Hepatocyte (in vitro differentiated cells): ENCODE measurements at places on chromosomes 13 and 19. TPM values are rescaled to one million over a fixed set of nuclear protein-coding genes. Genes with fewer than 3 reads are reported as not detected.

GRCh38 chr19:39430675-39431593 is 4.8 kb downstream of the RPS16 start:
- DNase-seq: peak; percentile 66
- H3K4me1 ChIP-seq: peaks cover 32% of the 10 kb centered on the region
- peak overlapping the region; percentile 92 for H3K27ac ChIP-seq
- no peaks in the 10 kb centered on the region for H3K27me3 ChIP-seq
- H3K36me3 ChIP-seq: peaks cover 5% of the 10 kb centered on the region
- no peak overlapping the region for H3K4me3 ChIP-seq

- no peaks in the 10 kb centered on the region for H3K4me1 ChIP-seq
- H3K27me3 ChIP-seq: peaks cover 4% of the 10 kb centered on the region
- no peaks in the 10 kb centered on the region for H3K36me3 ChIP-seq
- no peak for DNase-seq
- H3K4me3 ChIP-seq: no peak overlapping the region
These were observed 127.2 kb upstream of the SOX1 start for GRCh38 chr13:111939666-111940278.

GRCh38 chr13:75850916-75851315 is 214.8 kb downstream of the LMO7 start:
- no peaks in the 10 kb centered on the region for H3K27me3 ChIP-seq
- H3K4me3 ChIP-seq: no peak overlapping the region
- H3K27ac ChIP-seq: no peak overlapping the region
- no peaks in the 10 kb centered on the region for H3K4me1 ChIP-seq
- DNase-seq: no peak

- DNase-seq: peak; percentile 25
- no peaks in the 10 kb centered on the region for H3K36me3 ChIP-seq
- no peaks in the 10 kb centered on the region for H3K27me3 ChIP-seq
These were observed 38.4 kb downstream of the PIBF1 start for GRCh38 chr13:72820156-72820897.

- peak; percentile 73 for DNase-seq
- peaks cover 25% of the 10 kb centered on the region for H3K4me1 ChIP-seq
- no peak overlapping the region for H3K4me3 ChIP-seq
- no peaks in the 10 kb centered on the region for H3K27me3 ChIP-seq
- no peaks in the 10 kb centered on the region for H3K36me3 ChIP-seq
These were observed 51.6 kb upstream of the UBL3 start for GRCh38 chr13:29901710-29902631.

GRCh38 chr13:53885997-53886396 is 857.4 kb downstream of the OLFM4 start:
- no peaks in the 10 kb centered on the region for H3K4me1 ChIP-seq
- no peaks in the 10 kb centered on the region for H3K36me3 ChIP-seq
- H3K4me3 ChIP-seq: no peak overlapping the region
- H3K27ac ChIP-seq: no peak overlapping the region

DNA sequence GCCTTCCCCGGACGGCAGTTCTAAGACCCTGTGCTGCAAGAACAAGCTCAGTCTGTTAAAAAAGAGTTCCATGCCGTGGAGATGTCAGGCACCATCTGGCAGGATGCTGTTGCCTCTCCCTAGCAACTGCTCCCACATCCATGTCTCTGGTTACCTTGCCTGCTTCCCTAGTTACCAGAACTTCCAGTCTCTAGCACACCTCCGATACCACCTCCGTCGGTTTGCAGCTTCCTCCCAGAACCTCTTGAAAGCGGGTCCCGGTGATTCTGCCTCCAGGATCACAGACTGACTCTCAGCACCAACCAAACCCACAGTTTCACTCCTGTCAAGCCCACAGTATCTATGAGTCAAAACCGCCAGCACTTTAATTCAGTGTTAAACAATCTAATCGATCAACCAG is 55.4 kb downstream of the KCTD12 start:
- no peak overlapping the region for H3K4me3 ChIP-seq
- H3K36me3 ChIP-seq: no peaks in the 10 kb centered on the region
- no peaks in the 10 kb centered on the region for H3K27me3 ChIP-seq
- H3K27ac ChIP-seq: no peak overlapping the region

- H3K36me3 ChIP-seq: no peaks in the 10 kb centered on the region
- DNase-seq: peak; percentile 81
- H3K4me1 ChIP-seq: peaks cover 25% of the 10 kb centered on the region
- H3K27ac ChIP-seq: peak overlapping the region; percentile 76
- no peaks in the 10 kb centered on the region for H3K27me3 ChIP-seq
- H3K4me3 ChIP-seq: no peak overlapping the region
These were observed 33.2 kb upstream of the MEDAG start for GRCh38 chr13:30872685-30873461.

DNA sequence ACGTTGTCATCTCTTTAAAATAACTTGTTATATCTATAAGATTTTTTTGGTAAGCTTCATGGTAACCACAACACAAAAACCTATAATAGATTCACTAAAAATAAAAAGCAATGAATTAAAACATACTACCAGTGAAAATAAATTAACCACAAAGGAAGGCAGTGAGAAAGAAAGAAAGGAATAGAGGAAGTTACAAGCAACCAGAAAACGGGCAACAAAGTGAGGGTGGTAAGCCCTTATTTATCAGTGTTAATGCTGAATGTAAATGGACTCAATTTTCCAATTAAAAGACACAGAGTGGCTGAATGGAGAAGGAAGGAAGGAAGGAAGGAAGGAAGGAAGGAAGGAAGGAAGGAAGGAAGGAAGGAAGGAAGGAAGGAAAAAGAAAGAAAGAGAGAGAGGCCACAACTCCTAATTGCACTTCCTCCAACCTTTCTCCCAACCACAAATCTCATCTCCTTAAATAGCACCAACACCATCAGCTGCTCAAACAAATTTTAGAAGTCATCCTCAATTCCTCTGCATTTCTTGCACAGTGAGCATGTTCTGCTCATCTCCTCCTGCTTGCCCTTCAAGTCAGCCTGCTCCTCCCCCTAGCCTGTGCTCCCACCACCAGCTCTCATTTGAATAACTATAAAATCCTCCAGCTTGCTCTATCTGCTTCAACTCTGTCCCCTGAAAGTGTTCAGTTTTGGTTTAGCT is 48.6 kb downstream of the CCNA1 start:
- no peaks in the 10 kb centered on the region for H3K36me3 ChIP-seq
- no peak overlapping the region for H3K27ac ChIP-seq
- no peak for DNase-seq
- no peaks in the 10 kb centered on the region for H3K27me3 ChIP-seq

GRCh38 chr19:36128392-36128736 is 11.5 kb upstream of the CAPNS1 start:
- peak overlapping the region; percentile 22 for H3K4me3 ChIP-seq
- DNase-seq: peak; percentile 44
- no peaks in the 10 kb centered on the region for H3K27me3 ChIP-seq
- peaks cover 7% of the 10 kb centered on the region for H3K4me1 ChIP-seq
- peak overlapping the region; percentile 94 for H3K27ac ChIP-seq

DNA sequence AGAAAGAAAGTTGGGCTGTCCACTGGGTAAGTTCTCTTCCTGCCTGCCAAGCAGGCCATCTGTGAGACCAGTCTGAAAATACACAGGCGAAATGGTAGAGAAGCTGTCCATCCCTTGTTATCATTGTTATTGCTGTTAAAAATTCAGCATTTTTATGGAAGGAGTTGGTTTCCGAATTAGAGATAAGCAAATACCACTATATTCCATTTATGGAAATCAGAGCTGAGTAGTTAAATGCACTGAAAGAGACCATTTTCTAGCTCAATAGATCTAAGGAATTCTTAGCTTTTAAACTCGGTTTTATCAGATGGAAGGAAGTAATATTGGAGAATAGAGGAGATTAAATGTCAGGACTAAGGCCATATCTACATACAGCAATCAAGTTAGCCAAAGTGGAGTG is 40.7 kb downstream of the MZT1 start:
- H3K36me3 ChIP-seq: no peaks in the 10 kb centered on the region
- H3K27me3 ChIP-seq: no peaks in the 10 kb centered on the region
- no peak overlapping the region for H3K27ac ChIP-seq
- no peak for DNase-seq

- H3K36me3 ChIP-seq: no peaks in the 10 kb centered on the region
- no peak overlapping the region for H3K27ac ChIP-seq
- H3K4me3 ChIP-seq: no peak overlapping the region
- no peaks in the 10 kb centered on the region for H3K27me3 ChIP-seq
- H3K4me1 ChIP-seq: no peaks in the 10 kb centered on the region
- DNase-seq: no peak
These were observed 309.3 kb downstream of the DCT start for GRCh38 chr13:94170145-94170571.

DNA sequence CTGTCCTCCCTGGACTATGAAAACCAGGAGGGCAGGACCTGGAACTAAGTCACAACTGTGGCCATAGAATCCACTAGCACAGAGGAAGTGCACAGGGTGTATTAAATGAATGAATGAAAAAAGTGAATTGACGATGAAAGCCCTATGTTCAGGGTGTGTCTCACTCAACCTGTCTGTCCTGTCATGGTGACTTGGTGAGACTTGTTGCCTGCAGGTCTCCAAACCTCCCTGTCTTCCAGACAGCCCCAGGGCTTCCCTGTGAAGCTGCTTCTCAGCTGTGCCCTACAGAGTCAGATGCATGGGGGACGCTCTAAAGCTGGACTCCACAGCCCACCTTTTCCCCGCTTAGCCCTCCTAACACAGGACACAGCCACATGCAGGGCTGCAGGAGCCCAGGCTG is 4.8 kb upstream of the IGFL1 start:
- H3K27me3 ChIP-seq: peaks cover 14% of the 10 kb centered on the region
- H3K4me1 ChIP-seq: no peaks in the 10 kb centered on the region
- no peak overlapping the region for H3K27ac ChIP-seq
- H3K36me3 ChIP-seq: no peaks in the 10 kb centered on the region
- DNase-seq: no peak

DNA sequence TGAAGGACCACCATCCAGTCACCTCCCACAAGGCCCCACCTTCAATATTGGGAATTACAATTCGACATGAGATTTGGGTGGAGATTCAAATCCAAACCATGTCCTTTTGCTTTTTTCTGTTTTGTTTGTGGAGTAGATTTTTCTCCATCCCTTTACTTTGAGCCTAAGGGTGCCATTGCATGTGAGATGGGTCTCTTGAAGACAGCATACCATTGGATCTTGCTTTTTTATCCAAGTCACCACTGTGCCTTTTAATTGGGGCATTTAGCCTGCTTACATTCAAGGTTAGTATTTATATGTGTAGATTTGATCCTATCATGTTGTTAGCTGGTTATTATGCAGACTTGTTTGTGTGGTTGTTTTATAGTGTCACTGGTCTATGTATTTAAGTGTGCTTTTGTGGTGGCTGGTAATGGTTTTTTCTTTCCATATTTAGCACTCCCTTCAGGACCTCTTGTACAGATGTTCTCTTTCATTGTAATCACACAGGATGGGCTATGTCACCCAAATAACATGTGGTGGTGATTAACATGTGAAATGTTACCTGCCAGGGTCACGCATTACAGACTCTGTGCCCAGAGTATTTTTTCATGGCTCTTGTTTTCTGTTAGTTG is 58.0 kb downstream of the ZNF823 start:
- H3K27me3 ChIP-seq: no peaks in the 10 kb centered on the region
- no peak for DNase-seq
- H3K4me1 ChIP-seq: no peaks in the 10 kb centered on the region
- no peak overlapping the region for H3K4me3 ChIP-seq

DNA sequence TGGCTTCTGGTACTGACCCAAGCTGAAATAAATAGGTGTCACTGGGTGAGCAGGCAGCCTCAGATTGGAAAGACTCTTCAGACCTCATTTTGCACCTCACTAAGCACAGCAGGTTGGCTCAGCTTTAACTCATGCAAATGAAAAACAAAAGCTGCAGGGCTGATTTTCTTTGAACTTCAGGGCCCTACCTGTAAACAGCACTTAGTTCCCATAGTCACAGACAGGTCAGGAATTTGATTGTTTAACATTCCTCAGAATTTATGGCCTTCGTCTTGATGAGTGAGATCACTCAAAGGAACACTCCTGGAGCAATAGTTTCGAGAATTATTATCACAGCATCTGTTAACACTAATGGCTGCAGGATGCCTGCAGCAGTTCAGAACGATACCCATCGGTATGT is 718.5 kb downstream of the EFNB2 start:
- peak overlapping the region; percentile 74 for H3K27ac ChIP-seq
- H3K4me3 ChIP-seq: no peak overlapping the region
- no peaks in the 10 kb centered on the region for H3K36me3 ChIP-seq
- H3K27me3 ChIP-seq: no peaks in the 10 kb centered on the region

DNA sequence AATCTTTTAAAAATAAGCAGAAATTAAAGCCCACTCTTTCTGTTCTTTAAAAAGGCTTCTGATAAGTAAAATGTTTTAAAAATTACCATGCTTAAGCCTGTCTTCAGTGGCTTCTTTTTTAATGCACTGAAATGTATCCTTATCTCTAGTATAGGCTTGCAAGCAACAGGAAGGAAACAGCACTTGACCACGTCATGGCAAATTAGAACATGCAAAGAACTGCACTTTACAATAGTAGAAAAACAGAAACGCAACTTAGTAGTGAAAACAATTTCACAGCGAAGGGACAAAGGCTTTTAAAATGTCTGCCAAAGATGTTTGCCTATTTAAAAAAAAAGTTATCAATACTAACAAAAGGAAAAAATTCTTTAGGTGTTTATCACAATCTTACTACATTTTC is 36.3 kb downstream of the ELF1 start:
- peak overlapping the region; percentile 72 for H3K27ac ChIP-seq
- no peaks in the 10 kb centered on the region for H3K27me3 ChIP-seq
- DNase-seq: peak; percentile 37
- H3K4me1 ChIP-seq: peaks cover 31% of the 10 kb centered on the region
- H3K4me3 ChIP-seq: no peak overlapping the region

GRCh38 chr19:56218961-56219360 is 16.9 kb downstream of the ZSCAN5C start:
- DNase-seq: no peak
- H3K27ac ChIP-seq: no peak overlapping the region
- no peaks in the 10 kb centered on the region for H3K36me3 ChIP-seq
- no peak overlapping the region for H3K4me3 ChIP-seq

DNA sequence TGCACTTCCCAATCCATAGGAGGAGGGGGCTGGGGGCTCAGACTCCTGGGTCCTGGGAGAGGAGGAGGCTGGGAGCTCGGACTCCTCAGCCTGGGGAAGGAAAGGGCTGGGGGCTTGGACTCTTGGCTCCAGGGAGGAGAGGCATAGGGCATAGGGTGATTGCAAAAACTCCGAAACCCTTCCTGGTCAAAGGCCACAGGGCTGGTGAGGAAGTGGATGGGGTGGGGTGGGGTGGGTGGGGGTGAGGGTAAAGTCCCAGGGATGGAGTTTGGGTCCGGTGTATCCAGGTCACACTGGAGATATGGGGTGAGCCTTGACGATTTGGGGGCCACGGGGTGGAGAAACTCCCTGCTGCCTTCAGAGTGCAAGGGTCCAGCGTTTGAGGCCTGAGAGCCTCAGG is 2.8 kb downstream of the MYH14 start:
- H3K4me3 ChIP-seq: no peak overlapping the region
- H3K4me1 ChIP-seq: peaks cover 13% of the 10 kb centered on the region
- peak; percentile 41 for DNase-seq
- peak overlapping the region; percentile 99 for H3K27ac ChIP-seq
- H3K27me3 ChIP-seq: peaks cover 9% of the 10 kb centered on the region
- no peaks in the 10 kb centered on the region for H3K36me3 ChIP-seq

- H3K27me3 ChIP-seq: no peaks in the 10 kb centered on the region
- H3K4me1 ChIP-seq: peaks cover 36% of the 10 kb centered on the region
- peak; percentile 85 for DNase-seq
These were observed 5.4 kb downstream of the COL4A2 start for GRCh38 chr13:110312339-110313031.

The TUBA3C gene
- not detected in 2 replicates for total RNA-seq

The NANOS3 gene
- total RNA-seq: 0.60 TPM in 1 of 2 replicates, not detected in the other

The TMEM255B gene
- 0.10 and 1.5 TPM in 2 replicates for total RNA-seq

The LIN7B gene
- 7.1 and 8.7 TPM in 2 replicates for total RNA-seq

The MYO1F gene
- 0.13 and 0.92 TPM in 2 replicates for total RNA-seq

The ADGRE3 gene
- not detected in 2 replicates for total RNA-seq

The GNG7 gene
- 1.2 and 1.3 TPM in 2 replicates for total RNA-seq

The BRD4 gene
- total RNA-seq: 18.0 and 18.1 TPM in 2 replicates

The SULT2A1 gene
- total RNA-seq: 188 and 193 TPM in 2 replicates
